ENCODE measurements at places on chromosomes 2 and 18. TPM values are rescaled to one million over a fixed set of nuclear protein-coding genes. Genes with fewer than 3 reads are reported as not detected.

The NETO1 gene
- not detected for total RNA-seq

The AQP12B gene
- not detected for total RNA-seq

The ZSWIM2 gene
- not detected for total RNA-seq

The RGPD4 gene
- not detected for total RNA-seq

The C2orf80 gene
- not detected for total RNA-seq

The COLEC12 gene
- 0.24 TPM for total RNA-seq

The ORC2 gene
- total RNA-seq = 17.7 TPM

The ABI2 gene
- total RNA-seq = 7.0 TPM

The PAIP2B gene
- 2.2 TPM for total RNA-seq

The NEURL3 gene
- total RNA-seq = 6.3 TPM

The GPR75 gene
- total RNA-seq = 0.96 TPM

The GCG gene
- not detected for total RNA-seq

The NEB gene
- total RNA-seq = 0.21 TPM

The SP140 gene
- not detected for total RNA-seq

The ANO7 gene
- not detected for total RNA-seq

The OXER1 gene
- not detected for total RNA-seq

The CRYGA gene
- total RNA-seq = not detected

The ACADL gene
- total RNA-seq = 0.48 TPM

The STAT4 gene
- total RNA-seq = 13.6 TPM

The IRS1 gene
- 16.2 TPM for total RNA-seq

The GREB1 gene
- total RNA-seq = 0.21 TPM

The CNTNAP5 gene
- total RNA-seq = not detected

The ZC3H6 gene
- 9.8 TPM for total RNA-seq

The ACTG2 gene
- not detected for total RNA-seq

The APOB gene
- not detected for total RNA-seq

The LIPG gene
- 36.9 TPM for total RNA-seq

The GALNT14 gene
- 12.8 TPM for total RNA-seq

The AQP12A gene
- total RNA-seq = not detected

The ANKRD44 gene
- total RNA-seq = 0.64 TPM

The ANKRD30B gene
- total RNA-seq = not detected

The ABCG8 gene
- under 0.01 TPM for total RNA-seq

The DNAH6 gene
- total RNA-seq = under 0.01 TPM

The POTEJ gene
- total RNA-seq = not detected

The REG3G gene
- not detected for total RNA-seq
